Foreskin melanocyte (primary cell): ENCODE measurements at places on chromosomes 2 and 18.
A peak's percentile ranks its signal among the peaks of the same experiment; 100 is the strongest.

DNA sequence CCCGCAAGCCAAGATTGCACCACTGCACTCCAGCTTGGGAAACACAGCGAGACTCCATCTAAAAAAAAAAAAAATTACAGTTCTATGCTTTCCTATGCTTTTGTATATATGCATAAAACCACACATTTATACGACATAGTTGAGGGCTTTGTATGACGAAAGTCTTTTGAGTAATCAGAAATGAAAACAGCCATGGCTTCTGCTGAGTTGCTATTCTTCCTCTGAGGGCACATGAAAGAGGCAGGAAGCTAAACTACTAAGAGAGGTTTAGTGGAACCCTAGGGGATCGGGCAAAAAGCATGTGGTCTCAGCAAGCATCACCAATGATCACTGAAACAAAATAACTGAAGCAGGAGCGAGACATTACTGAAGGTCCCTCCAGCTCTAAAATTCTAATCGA, 99.6 kb downstream of the ZAP70 start:
- DNase-seq, result peak; percentile 75

- no peak for DNase-seq
Measured at GRCh38 chr2:223536546-223536945, 65.6 kb downstream of the SCG2 start.

GRCh38 chr18:58893388-58894099, 28.9 kb downstream of the ZNF532 start:
- no peak for DNase-seq

DNA sequence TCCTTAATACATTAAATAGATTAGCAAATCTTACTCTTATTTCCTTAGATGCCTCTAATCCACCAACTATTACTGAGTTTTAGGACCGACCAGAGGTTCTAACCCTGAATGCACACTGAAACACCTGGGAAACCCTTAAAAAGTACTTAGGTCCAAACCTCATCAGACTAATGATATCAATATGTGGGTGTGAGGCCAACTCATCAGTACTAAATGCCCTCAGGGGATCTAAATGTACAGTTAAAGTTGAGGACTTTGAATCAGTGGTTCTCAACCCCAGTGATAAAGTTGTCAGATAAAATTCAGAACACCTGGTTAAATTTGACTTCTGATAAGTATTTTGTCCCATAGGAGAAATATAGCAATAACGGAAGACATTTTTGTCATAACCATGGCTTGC, 20.9 kb downstream of the MMADHC start:
- DNase-seq, result no peak

GRCh38 chr2:41935825-41936224, 112.0 kb upstream of the PKDCC start:
- DNase-seq, result no peak

DNA sequence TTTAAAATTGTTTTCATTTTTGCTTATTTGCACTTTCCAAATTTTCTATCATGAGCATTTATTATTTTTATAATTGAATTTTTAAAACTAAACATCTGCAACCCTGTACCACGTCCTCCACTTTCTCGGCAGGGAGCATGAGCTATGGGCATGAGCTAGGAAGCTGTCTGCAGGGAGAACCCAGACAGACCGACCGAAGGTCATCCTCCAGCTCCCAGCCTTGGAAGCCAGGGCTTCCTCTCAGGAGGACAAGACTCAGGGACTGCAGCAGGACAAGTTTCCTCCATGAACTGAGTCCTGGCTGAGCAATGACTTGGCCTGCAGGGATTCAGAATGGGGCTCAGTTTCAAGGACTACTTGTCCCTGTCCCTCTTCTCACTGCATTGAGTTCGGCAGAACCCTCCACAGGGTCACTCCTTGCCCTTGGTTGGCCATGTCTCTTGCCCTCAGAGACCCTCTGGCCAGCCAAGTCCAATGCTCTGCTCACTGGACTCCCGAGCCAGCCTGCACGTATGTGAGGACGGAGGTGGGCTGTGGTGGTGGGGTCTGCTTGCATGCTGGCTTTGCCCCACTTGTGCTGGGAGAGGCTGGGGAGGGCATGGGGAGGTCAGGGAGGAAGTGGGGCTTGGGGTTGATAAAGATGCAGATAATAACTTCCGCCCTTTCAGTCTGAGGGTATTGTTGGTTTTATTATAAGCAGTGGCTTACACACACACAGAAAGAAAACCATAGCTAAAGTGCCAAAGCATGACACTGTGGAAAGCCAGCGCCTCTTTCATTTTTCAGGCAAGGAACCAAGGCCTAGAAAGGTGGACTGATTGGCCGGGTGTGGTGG, 6.6 kb downstream of the NMUR1 start:
- DNase-seq, result no peak

DNA sequence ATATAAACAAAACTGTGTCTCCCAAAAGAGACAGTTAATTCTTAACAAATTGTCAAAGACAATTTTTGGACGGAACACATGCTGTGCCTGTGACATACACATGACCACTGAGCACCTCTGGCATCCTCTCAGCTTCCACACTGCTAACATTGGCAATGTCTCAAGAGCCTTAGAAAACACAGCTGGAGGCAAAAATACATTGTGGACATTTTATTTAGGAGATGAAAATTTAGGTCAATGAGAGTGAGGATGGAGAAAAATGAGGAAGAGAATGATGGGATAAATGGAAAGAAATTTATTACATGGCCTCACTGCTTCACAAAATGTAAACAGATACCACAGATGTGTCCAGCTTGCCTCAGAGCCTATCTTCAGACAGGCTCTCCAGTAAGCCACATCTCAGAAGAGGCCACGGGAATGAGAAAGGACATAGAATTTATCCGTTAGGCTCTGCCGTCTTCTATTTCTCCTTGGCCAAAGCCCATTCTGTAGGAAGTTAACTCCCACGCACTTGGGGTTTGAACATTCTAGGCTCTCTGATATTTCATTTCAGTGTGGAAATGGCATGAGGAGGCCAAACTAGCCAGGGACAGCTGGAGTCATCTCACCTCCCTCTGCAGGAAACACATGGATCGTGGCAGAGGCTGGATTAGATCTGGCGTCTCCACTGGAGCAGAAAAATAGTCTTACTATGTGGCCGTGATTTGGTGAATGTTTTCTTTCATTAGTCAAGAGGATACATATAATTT, 519.4 kb upstream of the DSEL start:
- DNase-seq, result no peak

- DNase-seq, result no peak
Measured at GRCh38 chr2:67898595-67898994, 164.2 kb downstream of the C1D start.

GRCh38 chr2:42755191-42755880, 8.6 kb downstream of the OXER1 start:
- DNase-seq, result no peak

GRCh38 chr2:65626831-65627230, 194.4 kb upstream of the SPRED2 start:
- no peak for DNase-seq

DNA sequence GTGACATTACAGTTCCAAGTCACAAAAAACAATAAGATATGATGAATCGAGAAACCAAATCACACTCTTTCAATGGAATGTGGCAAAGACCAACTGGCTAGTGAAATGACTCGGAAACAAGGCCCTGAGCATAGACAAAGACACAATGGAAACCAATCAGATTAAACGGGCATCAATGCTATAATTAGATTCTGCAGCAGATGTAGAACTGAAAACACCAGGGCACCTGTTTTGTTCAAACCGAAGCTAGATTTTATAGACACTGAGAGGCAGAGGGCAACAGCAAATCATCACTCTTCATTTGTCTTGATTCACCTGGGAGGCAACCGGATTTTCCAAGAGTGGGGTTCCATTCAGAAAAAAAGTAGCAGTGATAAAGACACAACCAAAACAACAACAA, 92.8 kb upstream of the BARD1 start:
- no peak for DNase-seq

DNA sequence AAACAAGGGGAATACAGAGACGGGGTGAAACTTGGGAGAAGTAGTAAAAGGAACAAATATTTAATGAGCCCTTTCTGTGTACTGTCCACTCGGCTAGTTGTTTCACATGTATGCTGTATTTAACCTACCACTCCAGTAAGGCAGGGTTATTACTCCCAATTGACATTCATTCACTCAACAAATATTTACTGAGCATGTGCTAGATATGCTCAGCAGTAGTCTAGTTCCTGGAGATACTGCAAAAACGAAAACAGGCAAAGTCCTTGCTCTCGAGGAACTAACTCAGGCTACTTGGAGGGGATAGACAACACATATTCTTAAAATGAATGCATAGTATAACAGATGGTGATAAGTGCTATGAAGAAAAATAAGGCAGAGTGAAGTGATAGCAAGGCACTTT, 207.3 kb downstream of the SS18 start:
- no peak for DNase-seq

DNA sequence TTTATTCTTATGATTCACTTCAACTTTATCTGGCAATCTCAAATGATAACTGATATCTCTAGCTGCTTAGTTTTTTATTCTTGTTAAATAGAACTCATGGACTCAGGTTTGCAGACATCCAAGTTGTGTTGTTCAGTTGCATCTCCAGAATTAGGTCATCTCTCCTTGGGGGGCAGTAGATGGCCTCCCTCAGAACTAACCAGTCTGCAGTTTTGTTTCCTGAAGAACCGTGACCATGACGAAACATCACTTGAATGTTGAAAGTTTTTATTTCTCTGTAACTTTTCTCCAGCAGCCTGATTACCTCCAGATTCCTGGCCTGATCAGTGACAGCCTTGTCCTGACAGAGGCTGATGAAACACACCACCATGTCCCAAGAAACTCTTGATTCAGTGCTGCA, 321.5 kb downstream of the GALNT13 start:
- no peak for DNase-seq

GRCh38 chr18:55038162-55038561, 78.9 kb upstream of the CCDC68 start:
- no peak for DNase-seq

- DNase-seq, result peak; percentile 30
Measured at GRCh38 chr2:169324581-169325260, 37.6 kb downstream of the LRP2 start.

- DNase-seq, result no peak
Measured at GRCh38 chr2:215392164-215392563, 43.7 kb downstream of the FN1 start.

DNA sequence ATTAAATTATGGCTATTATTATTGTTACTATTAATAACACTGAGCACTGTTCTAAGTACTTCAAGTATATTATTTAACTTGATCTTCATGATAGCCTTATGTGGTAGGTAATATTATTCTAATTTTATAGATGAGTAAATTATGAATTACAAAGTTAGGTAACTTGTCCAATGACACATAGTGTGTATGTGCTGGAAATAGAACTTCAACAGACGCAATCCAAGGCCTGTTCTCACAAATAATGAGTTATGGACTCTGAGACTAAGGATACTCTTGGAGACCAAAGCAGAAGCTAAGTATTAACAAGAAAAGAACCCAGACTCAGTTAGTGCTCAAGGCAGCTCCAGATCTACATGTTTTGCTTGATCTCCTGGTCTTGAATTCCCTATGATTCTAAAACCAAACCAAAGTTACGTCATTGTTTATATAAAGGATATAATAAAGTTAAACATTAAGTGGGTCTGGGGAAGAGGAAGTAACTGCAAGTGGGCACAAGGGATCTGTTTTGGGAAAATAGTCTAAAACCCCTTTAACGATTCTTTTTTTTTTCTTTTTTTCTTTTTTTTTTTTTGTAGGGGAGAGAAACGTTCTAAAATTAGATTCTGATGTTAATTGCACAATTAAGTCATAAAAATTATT, 211.3 kb downstream of the ERBB4 start:
- DNase-seq, result no peak

DNA sequence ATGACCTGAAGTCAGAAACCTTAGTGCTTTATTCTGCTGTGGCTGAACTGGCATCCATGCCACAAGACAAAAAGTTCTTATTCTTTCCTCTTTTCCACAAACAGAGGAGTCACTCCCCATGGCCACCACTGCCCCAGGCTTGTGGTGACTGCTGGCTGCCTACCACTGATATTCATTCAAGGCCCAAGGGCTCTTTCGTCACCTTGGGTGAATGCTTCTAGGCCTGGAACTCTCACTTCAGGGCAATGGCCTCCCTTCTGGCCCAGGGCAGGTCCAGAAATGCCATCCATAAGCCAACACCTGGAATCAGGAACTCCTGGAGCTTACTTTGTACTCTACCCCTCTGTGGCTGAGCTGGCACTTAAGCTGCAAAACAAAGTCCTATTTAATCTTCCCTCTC, 109.8 kb downstream of the NAT8 start:
- DNase-seq, result no peak

DNA sequence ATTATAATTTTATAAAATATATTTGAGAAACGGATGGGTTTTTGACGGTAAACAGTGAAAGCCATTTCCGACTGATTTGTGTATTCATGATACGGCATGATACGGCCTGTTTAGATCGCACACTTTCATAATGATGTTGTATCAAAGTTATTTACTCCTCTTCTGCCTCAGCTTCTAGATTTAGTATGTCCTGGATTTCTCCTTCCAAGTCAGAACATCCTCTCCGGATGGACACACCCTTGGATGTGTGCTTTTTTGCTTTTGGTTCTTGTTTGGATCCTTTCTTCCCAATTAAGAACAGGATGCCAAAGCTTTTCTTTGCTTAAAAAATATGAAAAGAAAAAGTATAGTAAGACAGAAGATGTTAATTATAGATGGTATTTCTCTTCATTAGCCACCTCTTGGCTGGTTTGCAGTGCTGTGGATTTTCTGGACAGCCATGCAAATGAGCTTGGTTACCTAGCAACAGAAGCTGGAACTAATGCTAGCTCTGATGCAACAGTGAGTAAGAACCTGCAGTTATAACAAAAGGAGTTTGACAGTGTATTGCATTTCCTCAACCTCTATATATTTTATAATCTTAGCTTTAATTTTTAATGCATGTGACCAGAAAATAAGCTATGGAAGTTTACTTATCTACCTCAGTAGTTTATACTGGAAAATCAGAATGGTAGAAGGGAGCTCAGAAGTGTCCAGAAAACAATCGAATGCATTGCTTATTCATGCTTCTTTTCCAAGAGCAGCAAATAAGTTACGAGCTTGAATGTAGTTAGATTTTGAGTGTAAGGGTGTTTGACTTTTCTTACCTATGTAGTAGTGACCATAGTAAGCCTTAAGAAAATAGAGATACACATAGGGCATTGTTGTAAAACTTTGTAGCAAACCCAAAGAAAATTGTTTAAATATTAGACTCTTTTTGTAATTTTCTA, 27.9 kb downstream of the RMND5A start:
- DNase-seq, result no peak

DNA sequence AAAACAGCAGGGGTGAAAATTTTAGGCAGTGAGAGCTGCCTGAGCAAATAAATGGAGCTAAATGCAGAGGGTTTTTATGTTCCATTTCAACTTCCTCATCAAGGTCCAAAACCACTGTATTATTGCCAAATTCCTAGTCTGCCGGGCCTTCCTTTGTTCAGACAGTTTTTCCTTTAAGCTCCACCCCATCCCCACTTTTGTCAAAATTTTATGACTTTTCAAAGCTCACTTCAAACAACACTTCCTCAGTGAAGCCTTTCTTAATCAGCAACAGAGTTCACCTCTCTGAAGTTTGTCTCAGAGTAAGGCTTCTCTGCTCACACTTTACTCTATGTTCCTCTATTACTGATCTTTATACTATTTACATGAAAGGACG, 81.3 kb downstream of the CERKL start:
- no peak for DNase-seq
